ENCODE measurements at places on chromosomes 11 and 22.

DNA sequence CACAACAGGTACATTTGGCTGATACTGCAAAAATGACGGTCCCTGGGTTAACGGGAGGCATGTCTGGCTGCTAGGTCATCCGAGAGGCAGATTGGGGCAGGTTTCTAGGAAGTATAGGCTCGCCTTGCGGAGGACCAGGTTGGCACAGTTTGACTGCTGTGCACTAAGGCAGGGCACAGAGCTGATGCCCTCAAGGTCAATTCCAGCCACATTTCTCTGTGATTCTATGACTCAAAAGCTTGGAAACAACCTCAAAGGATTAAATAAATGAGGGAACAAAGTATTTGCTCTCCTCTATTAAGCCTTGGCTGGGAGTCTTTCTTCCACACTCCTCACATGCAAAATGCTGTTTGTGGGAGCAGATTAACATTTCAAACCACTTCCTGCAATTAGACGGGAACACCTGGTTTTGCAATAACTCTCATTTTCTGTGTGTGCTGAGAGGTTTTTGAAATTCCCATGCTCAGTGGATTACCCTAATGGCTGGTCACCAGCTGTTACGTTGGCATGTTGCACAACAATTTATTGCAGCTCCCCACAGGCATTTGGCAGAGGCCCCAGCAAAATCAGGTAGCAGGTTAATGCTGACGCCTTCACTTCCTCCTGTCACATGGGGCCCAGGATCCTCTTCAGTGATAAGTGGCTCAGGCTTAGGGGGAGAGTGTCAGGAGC, 61.0 kb upstream of the PLET1 start:
- no peak for DNase-seq

DNA sequence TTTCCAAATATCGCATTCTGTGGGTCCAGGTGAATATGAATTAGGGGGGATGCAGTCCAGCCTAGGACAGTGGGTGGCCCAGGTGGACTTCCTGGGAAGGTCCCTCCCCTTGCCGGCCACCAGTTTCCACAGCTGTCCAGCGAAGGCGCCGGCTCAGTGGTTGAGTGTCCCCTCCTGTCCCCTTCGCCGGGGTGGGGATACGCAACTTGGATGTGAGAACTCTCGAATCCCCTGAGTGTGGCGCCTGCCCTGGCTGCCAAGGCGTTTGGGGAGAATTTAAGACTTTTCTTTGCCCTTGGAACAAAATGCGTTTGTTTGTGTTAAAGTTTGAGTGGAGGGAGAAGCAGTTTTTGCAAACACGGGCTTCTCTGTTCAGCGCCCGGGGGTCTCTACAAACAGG, 123.7 kb downstream of the KCNQ1OT1 start:
- no peak for DNase-seq

GRCh38 chr11:130553306-130553705, 104.9 kb downstream of the ADAMTS15 start:
- no peak for DNase-seq

GRCh38 chr11:93525601-93526345, 17.4 kb downstream of the SMCO4 start:
- no peak for DNase-seq

DNA sequence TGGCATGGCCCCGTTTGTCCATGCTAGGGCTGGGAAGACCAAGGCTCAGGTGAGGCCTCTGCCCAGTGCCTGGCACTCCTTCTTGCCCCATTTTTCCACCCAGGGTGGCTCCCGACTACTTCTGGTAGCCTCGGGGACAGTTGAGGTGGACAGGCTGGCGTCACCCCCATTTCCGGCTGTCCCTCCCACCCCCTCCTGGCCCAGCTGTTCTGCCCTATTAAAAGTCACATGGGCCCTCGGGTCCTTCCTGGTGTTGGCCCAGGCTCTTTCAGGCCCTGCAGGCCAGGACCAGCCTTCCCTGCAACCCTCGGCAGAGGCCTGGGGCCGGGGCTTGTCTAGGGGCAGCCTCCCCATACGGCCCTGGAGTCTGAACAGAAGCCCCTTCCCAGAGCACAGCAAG, 9.5 kb downstream of the CD81 start:
- DNase-seq, result no peak

GRCh38 chr11:35170503-35170902, 31.5 kb downstream of the CD44 start:
- DNase-seq, result no peak

GRCh38 chr11:34451053-34451452, 12.3 kb downstream of the CAT start:
- no peak for DNase-seq

GRCh38 chr22:28741200-28741784, 328 bp downstream of the CHEK2 start:
- DNase-seq, result no peak

All from NCI-H187 (cell line).